ENCODE measurements at places on chromosomes 5 and 9. TPM values are rescaled to one million over a fixed set of nuclear protein-coding genes. Genes with fewer than 3 reads are reported as not detected.

IL31RA gene
- not detected for total RNA-seq

EXOSC3 gene
- total RNA-seq = 39.8 TPM

ABLIM3 gene
- 7.4 TPM for total RNA-seq

EXOSC2 gene
- 22.1 TPM for total RNA-seq

GRCh38 chr9:3292311-3292710 lies 233.5 kb downstream of the RFX3 start:
- H3K27me3 ChIP-seq = no peaks in the 10 kb centered on the region
- no peak overlapping the region for H3K27ac ChIP-seq
- no peak overlapping the region for H3K4me3 ChIP-seq
- H3K4me1 ChIP-seq = no peaks in the 10 kb centered on the region
- no peak for DNase-seq

DNA sequence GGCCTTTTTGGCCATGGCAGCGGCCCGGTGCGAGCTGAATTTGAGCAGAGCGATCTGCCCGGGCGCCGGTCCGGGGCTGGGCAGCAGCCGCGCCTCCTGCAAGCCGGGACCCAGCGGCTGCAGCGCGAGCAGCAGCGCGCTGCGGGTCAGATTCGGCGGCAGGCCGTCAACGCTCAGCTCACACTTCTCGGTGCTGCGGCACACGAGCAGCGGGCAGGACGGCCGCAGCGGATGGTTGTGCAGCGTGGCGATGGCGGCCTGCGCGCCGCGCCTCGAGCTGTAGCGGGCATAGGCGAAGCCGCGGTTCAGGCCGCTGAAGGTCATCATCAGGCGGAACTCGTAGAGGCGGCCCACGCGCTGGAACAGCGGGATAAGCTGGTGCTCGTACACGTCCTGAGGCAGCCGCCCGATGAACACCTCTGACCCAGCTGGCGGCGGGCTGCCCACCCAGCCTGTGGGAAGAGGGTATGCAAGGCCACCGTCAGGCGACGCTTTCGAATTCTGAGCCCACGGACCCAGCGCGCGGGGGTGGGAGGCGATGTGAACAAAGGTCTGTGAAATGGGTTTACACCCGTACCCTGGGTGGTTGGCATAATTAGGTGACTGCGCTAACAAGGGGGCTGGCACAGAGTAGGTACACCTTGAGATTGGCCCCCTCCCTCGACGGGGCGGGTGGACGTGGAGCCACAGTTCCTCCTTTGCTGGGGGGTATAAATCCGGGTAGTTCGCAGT lies 755 bp downstream of the DND1 start:
- H3K27me3 ChIP-seq = no peaks in the 10 kb centered on the region
- no peaks in the 10 kb centered on the region for H3K4me1 ChIP-seq
- peak overlapping the region; percentile 33 for H3K4me3 ChIP-seq
- peak; percentile 86 for DNase-seq
- H3K36me3 ChIP-seq = peaks cover 71% of the 10 kb centered on the region

DNA sequence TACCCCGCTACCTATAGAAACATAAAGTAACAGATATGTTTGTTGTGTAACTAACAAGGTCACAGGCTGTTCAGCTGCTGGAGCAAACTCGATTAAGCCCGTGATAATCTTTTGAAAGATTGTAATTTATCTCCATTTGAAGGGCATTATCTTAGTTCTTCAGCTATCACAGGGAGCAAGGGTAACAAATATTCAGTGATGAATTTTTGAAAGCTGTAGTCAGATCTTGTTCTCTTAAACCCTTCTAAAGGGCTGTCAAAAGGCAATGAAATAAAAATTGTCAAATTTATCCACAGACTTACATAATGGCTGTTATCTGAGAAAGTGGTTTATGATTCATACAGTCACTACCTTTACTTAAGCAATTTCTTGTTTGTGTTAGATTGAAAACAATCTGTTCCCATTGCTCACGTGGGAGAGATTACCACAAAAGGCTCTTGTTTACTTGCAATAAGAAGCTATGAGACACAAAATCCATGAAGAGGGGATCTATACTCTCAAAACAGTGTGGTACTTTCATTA lies 78.3 kb upstream of the ZNF608 start:
- no peak overlapping the region for H3K4me3 ChIP-seq
- H3K27ac ChIP-seq = no peak overlapping the region
- H3K36me3 ChIP-seq = no peaks in the 10 kb centered on the region
- no peaks in the 10 kb centered on the region for H3K27me3 ChIP-seq
- DNase-seq = no peak

DNA sequence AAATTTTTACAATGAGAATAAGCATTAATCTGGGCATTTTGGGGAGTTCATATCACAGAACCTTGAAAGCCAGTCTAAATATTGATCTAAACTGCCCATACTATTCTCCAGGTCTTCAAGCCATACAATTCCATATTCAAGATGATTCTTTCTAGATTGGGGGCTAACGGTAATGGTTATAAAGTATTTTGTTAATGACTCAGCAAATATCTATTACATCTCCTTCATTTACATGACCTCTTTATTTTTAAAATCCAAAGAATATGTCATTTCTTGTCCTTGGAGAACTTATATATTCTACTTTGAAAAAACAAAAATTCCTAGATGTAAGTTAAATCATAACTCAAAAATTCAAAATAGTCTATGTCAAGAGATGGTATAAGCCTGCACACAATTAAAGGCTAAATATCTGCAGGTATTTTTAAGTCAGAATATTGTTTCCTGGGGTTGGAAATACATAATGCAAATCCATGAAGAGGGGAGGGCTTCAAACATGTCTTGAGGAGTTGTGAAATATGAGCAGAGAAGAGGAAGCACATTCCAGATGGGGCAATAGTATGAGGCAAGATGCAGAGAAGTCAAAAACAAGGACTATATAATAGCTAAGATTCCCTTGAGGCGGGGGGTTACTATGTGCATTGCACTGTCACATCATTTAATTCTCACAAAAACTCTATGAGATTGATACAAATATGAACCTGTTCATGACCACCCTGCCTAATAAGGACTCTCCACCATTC lies 526.4 kb downstream of the NR2F1-AS1 start:
- H3K36me3 ChIP-seq = no peaks in the 10 kb centered on the region
- H3K27me3 ChIP-seq = no peaks in the 10 kb centered on the region
- peaks cover 14% of the 10 kb centered on the region for H3K4me1 ChIP-seq

DNA sequence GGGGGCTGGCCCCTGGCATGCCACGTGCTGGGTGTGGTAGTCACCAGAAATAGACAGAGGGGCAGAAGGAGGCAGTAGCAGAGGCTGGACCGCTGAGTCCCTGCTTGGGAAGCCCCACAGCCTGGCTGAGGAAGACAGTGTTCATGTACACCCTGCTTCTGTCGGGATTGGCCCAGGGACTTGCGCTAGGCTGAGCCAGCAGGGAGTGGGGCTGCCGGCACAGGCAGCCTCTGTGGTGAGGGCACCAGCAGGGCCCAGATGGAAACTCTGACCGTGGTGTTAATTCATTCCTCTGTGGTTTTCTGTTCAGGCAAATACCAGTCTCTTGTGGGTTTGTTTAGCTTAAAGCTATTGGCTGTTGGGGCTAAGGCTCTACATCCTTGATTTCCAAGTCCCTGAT lies 108.6 kb upstream of the RAD23B start:
- peaks cover 2% of the 10 kb centered on the region for H3K27me3 ChIP-seq
- no peaks in the 10 kb centered on the region for H3K36me3 ChIP-seq
- H3K4me3 ChIP-seq = no peak overlapping the region
- DNase-seq = no peak
